IMR-90 (cell line): ENCODE measurements at places on chromosomes 3 and 15.

DNA sequence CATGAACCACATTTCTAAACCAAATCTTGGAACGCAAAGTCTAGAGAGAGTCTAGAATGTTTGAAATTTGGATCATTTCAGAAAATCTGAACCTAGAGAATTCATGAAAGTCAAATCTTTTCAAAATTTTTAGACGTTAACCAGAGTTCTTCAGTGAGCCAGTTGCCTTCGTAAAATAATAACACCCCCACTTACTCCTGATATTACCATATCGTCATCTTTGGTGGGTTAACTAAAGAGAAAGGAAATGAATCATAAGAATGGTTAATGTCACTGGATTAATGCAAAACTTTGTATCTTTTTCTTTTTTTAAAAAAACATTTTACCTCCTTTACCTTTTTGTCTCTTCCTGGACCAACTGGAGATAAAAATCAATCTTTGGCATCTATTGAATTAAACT is 1.2 kb upstream of the ZBED2 start:
- no peak overlapping the region for H3K4me3 ChIP-seq
- H3K36me3 ChIP-seq: no peaks in the 10 kb centered on the region
- peaks cover 23% of the 10 kb centered on the region for H3K4me1 ChIP-seq
- no peaks in the 10 kb centered on the region for H3K27me3 ChIP-seq
- no peak overlapping the region for H3K27ac ChIP-seq

- no peaks in the 10 kb centered on the region for H3K27me3 ChIP-seq
- no peak overlapping the region for H3K27ac ChIP-seq
- H3K36me3 ChIP-seq: no peaks in the 10 kb centered on the region
- H3K4me3 ChIP-seq: no peak overlapping the region
- no peaks in the 10 kb centered on the region for H3K4me1 ChIP-seq
- DNase-seq: no peak
Observed at GRCh38 chr3:36803091-36803791, 38.9 kb upstream of the DCLK3 start.

DNA sequence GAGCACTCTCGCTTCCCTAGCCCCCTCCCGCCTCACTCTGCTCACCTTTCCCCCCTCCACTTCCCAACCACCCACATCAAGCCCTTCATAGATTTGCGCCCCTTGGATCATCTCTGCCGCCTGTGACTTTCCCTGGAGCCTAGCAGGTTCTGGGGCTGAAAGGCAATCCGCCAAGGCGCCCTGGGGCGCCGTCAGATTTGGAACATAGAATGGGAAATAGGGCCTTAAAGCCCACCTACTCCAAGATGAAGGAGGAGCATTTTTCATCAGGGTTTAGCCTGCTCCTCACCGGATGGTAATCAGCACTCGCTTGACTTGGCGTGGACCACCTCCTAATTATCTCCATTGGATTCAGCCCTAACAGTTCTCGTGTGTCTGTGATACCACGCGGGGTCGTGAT is 1.3 kb downstream of the CPNE4 start:
- H3K4me1 ChIP-seq: no peaks in the 10 kb centered on the region
- H3K4me3 ChIP-seq: no peak overlapping the region
- no peaks in the 10 kb centered on the region for H3K36me3 ChIP-seq

DNA sequence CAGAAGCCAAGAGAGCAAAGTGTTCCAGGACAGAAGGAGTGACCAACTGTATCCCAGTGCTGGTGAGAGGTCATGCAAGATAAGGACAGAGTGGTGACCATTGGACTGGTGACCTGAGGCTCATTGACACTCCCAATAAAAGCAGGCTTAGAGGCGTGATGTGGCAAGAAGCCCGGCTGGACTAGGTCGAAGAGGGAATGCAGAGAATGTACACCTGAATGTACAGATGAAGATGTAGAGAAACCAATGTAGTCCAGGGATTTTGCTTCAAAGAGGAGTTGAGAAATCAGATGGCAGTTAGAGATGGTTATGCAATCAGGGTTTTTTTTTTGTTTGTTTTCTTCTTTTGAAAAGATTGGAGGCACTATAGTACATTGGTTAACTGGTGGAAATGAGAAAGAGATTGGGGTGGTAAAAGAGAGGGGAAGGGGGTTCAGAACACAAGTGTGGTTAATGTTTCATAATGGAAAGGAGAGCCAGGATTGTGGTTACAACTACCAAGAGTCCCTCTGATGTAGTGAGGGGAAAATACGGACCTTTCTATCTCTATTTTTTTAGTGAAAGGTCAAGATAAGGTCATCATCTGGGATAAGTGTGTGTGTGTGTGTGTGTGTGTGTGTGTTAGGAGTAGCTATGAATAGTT is 23.3 kb downstream of the ST3GAL6 start:
- DNase-seq: no peak
- no peak overlapping the region for H3K4me3 ChIP-seq
- H3K4me1 ChIP-seq: peaks cover 10% of the 10 kb centered on the region
- H3K36me3 ChIP-seq: no peaks in the 10 kb centered on the region

DNA sequence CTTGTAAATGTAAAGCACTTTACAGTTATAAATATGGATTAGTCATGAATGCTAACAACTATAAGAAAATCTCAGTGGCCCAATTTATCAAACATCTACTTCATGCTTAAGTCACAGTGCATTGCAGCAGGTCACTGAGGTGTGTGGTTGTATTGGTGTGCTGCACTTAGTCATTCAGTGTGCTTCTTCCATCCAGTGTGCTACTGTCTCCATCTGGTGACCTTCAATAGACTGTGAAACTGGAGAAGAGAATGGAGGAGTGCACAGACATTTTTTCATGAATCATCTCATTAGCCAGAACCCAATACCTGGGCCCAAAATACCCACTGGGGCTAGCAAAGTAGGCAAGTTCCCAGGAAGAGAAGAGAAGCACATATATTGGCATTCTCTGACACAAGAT is 199.6 kb downstream of the SHOX2 start:
- H3K4me1 ChIP-seq: no peaks in the 10 kb centered on the region
- no peak overlapping the region for H3K4me3 ChIP-seq
- H3K27ac ChIP-seq: no peak overlapping the region

DNA sequence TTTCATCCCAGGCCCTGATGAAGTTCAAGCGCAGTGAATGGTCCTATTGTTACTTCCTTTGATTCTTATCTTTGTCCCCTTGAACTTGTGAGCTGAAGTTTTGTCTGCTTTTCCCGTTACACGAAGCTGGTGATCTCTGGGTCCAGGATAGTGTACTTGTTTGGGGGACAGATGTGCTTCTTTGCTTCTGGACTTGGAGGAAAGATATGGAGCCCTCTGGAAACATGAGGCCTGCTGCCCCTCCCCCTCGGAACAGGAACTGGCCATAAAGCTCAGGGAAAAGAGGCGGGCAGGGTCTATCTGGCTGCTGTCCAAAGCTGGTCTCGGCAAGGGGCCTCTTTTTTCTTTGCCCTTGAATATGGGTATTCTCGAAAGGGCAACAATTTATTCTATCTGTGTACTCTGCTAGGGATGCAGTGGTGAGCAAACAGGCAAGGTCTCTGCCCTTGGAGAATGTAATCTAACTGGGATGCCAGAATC is 47.6 kb downstream of the IDH2 start:
- peaks cover 1% of the 10 kb centered on the region; the same call in 1 of the 2 replicates for H3K4me1 ChIP-seq
- H3K27ac ChIP-seq: no peak overlapping the region
- no peaks in the 10 kb centered on the region for H3K27me3 ChIP-seq
- no peak overlapping the region for H3K4me3 ChIP-seq

GRCh38 chr3:167102071-167102470 is 278.0 kb downstream of the ZBBX start:
- H3K36me3 ChIP-seq: no peaks in the 10 kb centered on the region
- H3K4me1 ChIP-seq: no peaks in the 10 kb centered on the region
- no peak overlapping the region for H3K27ac ChIP-seq
- H3K27me3 ChIP-seq: no peaks in the 10 kb centered on the region
- no peak overlapping the region for H3K4me3 ChIP-seq

DNA sequence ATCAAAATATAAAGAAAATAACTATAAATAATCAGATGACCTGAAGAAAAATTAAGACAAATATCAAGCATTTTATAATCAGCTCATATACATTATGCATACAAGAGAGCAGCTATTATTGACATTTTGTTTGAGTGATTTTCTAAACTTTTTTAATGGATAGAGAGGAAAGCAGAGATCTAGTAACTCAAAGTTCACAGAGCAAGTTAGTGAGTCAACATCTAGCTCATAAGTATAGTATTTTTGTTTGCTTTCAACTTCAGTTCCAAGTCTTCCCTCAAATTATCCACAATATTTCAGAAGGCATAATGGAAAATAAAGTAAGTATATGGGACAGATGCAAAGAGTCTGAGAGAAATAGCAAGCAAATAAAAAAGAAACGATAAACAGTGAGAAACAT is 470.1 kb upstream of the ALCAM start:
- H3K4me3 ChIP-seq: no peak overlapping the region
- no peaks in the 10 kb centered on the region for H3K4me1 ChIP-seq
- peak; percentile 19 for DNase-seq
- no peak overlapping the region for H3K27ac ChIP-seq
- no peaks in the 10 kb centered on the region for H3K36me3 ChIP-seq

GRCh38 chr15:52078876-52079700 is 33.5 kb downstream of the BCL2L10 start:
- H3K27me3 ChIP-seq: no peaks in the 10 kb centered on the region
- H3K4me3 ChIP-seq: no peak overlapping the region
- H3K36me3 ChIP-seq: no peaks in the 10 kb centered on the region
- peaks cover 16% of the 10 kb centered on the region for H3K4me1 ChIP-seq
- peak; percentile 56 for DNase-seq

DNA sequence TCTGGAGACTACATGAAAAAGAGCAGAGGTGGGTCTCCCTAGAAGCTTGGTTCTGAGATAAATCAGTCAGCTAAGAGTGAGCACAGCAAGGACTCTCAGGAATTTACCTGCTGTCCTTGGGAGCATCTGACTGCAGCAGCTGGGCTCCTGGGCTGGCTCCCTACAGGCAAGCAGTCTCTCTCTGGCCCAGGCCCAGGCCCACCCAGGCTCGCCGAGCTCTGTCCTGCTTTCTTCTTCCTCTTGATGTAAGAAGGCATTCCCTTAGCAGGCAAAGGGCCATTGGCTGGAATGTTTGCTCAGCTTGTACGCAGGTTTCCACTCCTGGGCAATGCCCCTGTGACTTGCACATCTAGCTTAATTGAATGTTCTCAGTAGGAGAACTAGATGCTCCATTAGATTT is 4.3 kb upstream of the RBP2 start:
- no peaks in the 10 kb centered on the region for H3K4me1 ChIP-seq
- no peaks in the 10 kb centered on the region for H3K36me3 ChIP-seq
- no peak overlapping the region for H3K27ac ChIP-seq

DNA sequence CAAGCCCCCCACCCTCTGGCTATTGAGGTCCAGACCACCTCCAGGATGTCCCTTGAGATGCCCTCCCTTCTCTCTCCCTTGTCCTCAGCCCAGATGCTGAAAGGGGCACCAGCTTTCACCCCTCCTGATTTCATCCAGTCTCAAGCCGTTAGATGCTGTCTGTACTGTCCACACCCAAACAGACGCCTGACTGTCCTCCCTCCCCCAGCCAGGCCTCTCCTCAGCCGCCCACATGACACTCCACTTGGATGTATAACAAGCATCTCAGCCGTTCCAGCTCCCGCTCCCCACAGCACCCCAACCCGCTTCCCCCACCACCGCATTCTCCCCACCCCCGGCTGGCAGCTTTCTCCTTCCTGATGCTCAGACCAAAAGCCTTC is 25.0 kb upstream of the CYP11A1 start:
- peak; percentile 48 for DNase-seq
- H3K27ac ChIP-seq: no peak overlapping the region
- peaks cover 31% of the 10 kb centered on the region for H3K4me1 ChIP-seq
- H3K36me3 ChIP-seq: no peaks in the 10 kb centered on the region
- H3K27me3 ChIP-seq: no peaks in the 10 kb centered on the region

GRCh38 chr3:101391413-101391950 is 71.1 kb upstream of the IMPG2 start:
- no peak for DNase-seq
- H3K36me3 ChIP-seq: no peaks in the 10 kb centered on the region
- no peak overlapping the region for H3K27ac ChIP-seq
- no peak overlapping the region for H3K4me3 ChIP-seq
- no peaks in the 10 kb centered on the region for H3K27me3 ChIP-seq
- no peaks in the 10 kb centered on the region for H3K4me1 ChIP-seq

GRCh38 chr15:40830884-40831283 is 2.4 kb upstream of the PPP1R14D start:
- no peaks in the 10 kb centered on the region for H3K36me3 ChIP-seq
- no peak overlapping the region for H3K27ac ChIP-seq
- peaks cover 5% of the 10 kb centered on the region for H3K4me1 ChIP-seq
- no peak for DNase-seq
